ENCODE measurements at places on chromosomes 2 and 18.

DNA sequence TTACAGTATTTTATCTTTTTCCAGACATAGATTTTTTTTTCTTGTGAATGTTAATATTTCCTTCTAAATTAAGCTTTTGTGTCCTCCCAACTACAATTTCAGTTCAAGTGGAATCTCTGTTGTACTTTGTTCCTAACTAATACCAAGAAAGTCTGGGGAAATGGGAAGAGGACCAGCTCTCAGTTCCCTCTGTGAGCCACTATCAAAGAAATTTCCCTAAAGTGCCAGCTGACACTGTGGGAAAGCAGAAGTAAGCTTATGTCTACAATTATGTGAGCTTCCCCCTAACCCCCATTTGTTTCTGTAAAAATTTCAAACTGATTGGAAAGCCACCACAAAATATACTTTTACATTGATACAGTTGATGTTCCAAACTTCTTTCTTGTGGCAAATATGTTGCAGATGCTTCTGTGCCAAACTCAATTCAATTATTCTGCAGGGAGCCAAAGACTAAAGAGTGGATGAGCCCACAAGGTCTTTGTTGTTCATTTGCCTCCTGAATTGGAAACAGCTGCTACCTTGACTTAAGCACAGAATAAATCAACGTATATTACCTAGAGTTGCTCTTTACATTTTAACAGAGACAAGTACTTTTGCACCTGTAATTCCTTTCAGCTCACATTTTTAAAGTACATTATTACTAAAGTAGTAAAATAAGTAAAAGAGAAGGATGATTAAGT, 306.6 kb downstream of the PTH2R start:
- no peak for DNase-seq

DNA sequence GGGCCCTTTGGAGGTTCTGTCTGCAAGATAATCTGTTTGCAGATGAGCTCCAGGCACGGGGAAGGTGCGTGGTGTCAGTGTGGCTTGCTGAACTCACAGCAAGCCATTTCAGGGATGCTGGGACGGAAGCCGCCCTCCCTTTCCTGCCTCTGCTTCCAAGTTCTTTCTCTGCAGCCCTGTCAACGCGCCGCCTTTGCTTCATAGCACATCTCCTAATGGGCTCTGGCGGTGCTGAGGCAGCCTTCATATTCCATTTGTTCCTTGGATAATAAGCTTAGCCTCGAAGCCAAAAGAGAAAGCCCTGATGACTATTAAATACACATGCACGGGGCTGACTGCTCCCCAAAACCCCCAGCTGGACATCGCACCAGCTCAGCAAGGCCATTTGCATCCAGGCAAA, 81.7 kb upstream of the TAF1B start:
- DNase-seq = no peak

- DNase-seq = no peak
These were observed 8.9 kb upstream of the KCNK3 start for GRCh38 chr2:26683583-26683982.

- no peak for DNase-seq
These were observed 146.0 kb downstream of the RHBDD1 start for GRCh38 chr2:226981791-226982326.

- DNase-seq = no peak
These were observed 229.2 kb downstream of the LDLRAD4 start for GRCh38 chr18:13447621-13448334.

DNA sequence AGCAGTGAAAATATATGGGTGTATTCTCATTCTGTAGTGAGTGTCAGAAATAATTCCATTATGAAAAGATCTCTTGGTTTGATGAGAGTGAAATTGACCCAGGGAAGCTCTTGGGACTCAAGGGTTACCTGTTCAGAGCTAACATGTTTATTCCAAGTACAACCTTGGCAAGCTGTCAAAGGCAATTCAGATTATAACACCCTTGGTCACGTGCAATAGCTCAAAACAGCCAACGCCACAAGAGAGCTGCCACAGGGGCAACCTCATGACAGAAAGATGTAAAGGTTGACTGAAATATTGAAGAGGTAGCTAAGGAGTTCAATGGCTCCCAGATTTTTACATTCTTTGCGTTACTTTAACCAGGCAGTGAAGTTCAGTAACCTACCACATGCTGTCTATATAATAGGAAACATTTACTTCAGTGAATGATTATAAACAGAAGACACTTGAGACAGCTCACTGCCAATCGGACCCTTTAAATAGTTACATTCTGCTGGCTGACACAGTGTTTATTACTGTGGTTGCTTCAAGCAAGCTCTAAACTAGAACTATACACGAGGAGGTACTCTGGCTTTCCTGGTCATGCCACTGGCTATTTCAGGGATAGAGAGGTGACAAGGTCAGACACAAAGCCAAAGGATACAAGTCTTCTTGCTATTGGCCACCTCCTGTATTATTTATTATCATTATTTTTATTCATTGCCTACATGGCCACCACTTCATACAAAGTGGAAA, 187.3 kb downstream of the PID1 start:
- no peak for DNase-seq

- DNase-seq = no peak
These were observed 148.6 kb downstream of the HAUS1 start for GRCh38 chr18:46252759-46253158.

GRCh38 chr2:45768208-45768607, 116.7 kb downstream of the PRKCE start:
- DNase-seq = no peak

- DNase-seq = no peak
These were observed 16.7 kb downstream of the LANCL1 start for GRCh38 chr2:210459880-210460279.

DNA sequence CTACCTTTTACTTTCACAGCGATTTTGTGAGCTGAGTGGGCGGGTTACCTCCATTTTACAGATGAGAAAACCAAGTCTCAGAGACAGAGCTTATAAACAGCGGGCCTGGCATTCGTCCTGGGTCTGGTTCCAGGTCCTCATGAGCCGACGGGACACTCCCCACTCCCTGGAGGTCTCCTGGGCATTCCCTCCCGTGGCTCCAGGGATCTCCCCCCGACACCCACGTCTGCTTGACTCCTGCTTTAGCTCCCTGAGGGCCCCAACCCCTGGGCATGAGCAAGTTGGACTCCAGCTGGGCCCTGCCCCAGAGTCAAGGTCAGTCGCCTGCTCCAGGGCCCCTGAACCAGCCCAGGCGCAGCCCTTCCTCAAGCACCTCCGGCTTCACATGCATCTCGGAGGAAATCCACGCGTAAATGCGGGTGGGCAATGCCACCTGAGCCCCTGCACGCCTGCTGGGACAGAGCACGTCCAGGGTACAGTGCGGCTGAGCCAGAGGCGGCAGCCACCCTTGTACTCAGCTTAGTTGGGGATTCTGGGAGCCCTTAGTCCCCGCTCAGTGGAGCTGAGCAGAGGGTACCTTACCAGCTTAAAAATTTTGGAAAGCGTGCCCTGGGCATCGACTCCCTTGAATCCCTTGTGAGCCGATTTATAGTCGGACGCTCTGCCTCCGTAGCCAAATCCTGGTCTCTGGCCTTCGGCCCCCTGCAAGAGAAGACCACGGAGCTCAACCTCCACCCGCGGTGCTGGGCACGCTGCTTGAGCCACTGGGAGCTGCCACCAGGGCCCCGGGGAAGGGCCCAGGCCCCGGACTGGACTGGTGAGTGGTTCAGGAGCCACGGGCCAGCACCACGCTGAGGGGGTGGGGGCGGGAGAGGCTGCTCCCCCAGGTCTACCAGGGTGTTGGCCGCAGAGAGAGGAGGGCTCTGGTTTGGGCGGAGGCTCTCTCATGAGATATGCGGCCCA, 148.1 kb downstream of the MBP start:
- no peak for DNase-seq

DNA sequence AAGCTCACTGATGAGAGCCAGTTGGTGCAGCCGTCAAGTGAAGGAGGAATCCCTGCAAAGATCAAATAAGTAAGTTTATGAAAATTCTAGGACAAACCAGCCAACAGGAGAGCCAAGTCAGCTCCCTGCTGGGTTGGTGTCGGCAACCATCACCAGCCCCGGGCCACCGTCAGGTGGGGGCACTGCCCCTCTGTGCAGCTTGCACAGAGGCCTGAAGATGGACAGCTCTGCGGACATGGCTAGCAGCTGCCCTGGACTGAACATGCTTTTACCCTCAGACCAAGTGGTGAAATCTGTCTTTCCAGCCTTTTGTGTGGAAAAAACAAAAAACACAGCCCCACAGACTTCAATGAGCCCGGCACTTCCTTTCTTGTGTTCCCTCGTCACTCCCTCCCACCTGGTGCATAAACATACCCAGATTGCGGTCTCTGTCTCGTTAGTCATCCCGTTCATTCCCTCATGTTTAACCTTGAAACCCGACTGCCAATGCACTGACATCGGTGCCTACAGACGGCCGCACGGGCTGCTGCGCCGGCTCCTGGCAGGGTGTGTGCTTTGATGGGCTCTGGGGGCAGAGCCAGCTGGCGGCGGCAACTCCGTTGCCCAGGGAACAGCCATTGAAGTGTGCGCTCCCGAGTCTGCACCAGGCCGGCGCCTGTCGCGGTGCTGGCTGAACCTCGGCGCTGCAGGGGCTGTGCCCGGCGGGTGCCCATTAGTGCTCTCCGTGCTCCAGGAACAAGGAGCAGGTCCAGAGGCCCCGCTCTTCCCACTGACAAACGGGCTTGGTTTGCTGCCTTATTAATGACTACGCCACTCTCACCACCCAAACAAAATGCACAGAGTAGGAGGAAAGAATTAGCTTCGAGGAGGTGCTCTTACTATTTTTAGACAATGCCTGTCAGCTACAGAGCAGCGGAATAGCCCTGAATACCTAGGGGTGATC, 95.3 kb downstream of the EIPR1 start:
- no peak for DNase-seq

DNA sequence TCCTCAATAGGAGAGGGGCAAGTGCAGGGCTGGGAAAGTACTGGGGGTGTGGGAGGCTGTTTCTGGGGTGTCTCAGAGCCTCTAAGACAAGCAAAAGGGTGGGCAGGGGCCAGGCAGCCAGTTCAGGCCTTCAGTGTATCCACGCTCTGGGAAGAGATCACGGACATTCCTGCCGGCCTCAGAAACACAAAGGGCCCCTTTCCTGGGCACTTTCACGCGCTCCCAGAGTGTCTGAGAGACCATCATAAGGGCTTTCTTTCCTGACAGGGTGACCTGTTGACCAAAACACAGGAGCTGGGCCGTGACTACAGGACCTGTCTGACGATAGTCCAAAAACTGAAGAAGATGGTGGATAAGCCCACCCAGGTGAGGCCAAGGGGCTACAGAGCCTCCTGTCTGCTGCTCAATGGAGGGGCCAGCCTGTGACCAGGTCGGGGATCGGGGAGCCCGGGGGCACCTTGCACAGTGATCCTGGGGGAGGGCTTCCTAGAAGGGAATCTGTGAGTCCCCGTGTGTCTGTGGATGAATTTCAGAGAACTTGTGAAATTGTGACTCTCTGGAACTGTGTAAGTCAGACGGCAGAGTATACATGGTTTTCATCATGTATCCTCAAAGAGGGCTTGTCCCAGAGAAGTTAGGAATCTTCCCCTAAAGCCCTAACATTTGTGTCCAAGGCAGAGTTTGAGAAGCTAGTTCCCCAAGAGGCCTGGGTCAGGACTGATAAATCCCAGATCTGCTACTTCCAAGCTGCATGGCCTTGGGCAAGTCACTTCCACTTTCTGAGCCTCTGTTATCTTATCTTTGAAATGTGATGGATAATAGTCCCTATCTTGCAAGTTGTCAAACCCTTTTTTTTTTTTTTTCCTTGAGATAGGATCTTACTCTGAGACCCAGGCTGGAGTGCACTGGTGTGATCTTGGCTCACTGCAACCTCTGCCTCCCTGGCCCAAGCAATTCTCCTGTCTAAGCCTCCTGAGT, 1.8 kb downstream of the GNLY start:
- no peak for DNase-seq

DNA sequence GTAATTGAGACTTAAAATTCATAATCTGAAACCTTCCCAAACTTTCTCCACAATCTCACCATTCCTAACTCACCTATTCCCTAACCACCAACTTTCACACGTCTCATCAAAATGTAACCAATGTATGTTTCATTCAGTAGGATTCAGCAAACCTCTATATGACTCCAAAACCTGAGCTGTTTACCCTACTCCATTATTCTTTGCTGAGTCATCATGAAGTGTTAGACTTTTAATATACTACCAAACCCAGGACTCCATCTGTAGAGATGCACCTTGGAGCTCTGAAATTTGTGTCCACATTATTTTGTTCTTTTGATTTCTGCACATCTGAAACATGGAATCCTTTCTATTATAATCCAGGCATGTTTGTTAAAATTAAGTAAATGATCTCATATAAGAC, 727.0 kb upstream of the PIK3C3 start:
- no peak for DNase-seq

DNA sequence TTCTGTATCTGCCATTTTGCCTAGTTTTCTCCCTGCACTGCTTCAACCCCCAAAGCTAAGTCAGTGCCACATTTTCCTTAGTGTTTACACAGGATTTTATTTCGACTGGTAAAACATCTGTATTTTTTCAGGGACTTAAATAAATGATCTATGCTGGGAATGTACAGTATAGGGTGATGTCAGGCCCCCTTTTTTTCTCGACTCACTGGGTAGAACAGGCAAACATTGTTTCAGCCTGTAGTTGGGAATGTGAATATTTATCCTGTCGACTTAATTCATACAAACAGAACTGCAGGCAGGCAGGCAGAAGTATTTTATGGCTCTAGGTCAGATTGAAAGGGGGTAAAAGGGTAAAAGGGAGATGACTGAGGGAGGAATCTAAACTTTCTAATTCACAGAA, 123.5 kb upstream of the ZFP36L2 start:
- no peak for DNase-seq

DNA sequence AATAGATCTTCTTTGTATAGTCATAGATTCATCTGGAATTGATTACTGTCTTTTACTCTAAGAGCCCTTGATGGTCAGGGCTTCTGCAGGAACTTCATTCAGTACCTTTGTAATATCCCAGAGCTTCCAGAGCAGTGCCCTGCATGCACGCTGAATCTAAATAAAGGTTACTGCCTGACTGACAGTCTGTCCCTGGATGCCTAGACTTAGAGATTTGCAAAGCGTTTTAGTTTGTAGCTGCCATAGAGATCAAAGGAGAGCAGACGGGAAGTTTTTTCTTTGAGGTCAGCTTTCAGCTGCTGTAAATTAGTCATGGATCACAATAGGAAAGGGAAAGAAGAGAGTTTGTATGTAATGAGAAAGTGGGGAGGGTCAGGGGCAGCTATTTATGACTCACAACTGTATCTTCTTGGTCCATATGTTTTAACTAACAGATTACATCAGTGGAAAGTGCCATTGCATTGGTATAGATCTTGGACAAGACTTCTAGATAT, 45.2 kb upstream of the NYAP2 start:
- no peak for DNase-seq

DNA sequence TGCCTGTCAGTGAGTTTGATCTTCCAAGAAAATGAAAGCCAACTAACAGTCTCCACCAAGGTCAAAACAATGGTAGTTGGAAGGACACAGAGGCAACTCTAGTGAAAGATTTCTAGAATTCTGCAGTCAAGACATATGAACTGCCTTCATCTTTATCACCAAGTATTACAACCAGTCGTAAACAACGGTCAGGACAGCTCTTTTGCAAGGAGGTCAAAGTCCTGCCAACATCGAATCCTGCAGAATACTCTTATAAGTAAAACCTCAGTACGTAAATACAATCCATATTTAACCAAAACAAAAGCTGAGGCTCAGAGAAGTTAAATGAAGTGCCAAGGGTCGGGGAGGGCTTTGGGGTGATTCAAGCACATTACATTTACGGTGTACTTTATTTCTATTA, 3.1 kb downstream of the FEZ2 start:
- DNase-seq = no peak

GRCh38 chr2:105730170-105730569, 14.5 kb upstream of the NCK2 start:
- DNase-seq = no peak

- no peak for DNase-seq
These were observed 24.8 kb downstream of the DSG4 start for GRCh38 chr18:31401156-31402025.
